ENCODE measurements at places on chromosomes 5 and 9.

GRCh38 chr5:36066540-36067210 is at the start of gene UGT3A2:
Gene UGT3A2, minus strand, starts transcription at chr5:36066882. Its CDS starts 93 bp downstream, at chr5:36066789.
- no peak for ATAC-seq

- ATAC-seq: peak; percentile 45
Measured at GRCh38 chr5:171418982-171419687, at the start of gene FGF18. Gene FGF18, plus strand, starts transcription at chr5:171419647. Its CDS starts 553 bp downstream, at chr5:171420200.

GRCh38 chr5:141680751-141681201 is 1.3 kb downstream of the ARAP3 start:
- ATAC-seq: no peak

DNA sequence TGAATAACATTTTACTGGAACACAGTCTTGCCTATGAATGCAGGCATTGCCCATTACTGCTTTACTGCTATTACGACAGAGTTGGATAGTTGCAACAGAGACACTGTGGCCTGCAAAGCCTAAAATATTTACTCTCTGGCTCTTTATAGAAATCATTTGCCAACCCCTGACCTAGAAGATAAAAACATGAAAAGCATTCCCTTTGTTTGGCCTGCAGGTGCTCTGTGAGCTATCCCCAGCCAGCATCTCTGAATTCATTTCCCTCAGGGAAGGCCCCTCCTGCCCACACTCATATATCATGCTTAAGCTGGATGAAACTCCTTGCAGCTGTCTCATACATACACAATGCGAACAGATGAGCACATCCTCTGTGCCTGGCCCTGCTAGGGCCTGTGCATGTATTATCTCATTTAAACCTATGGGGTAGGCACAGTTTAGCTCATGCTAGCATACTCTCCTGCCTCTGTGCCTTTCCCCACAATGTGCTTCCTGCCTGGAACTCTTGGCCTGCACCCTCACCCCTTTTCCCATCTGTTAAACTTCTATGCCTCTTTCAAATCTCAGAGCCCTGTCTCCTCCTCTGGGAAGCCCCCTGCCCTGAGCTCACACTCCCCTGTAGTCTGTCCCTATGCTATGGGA is 193.1 kb downstream of the PAX5 start:
- peak; percentile 41 for ATAC-seq

DNA sequence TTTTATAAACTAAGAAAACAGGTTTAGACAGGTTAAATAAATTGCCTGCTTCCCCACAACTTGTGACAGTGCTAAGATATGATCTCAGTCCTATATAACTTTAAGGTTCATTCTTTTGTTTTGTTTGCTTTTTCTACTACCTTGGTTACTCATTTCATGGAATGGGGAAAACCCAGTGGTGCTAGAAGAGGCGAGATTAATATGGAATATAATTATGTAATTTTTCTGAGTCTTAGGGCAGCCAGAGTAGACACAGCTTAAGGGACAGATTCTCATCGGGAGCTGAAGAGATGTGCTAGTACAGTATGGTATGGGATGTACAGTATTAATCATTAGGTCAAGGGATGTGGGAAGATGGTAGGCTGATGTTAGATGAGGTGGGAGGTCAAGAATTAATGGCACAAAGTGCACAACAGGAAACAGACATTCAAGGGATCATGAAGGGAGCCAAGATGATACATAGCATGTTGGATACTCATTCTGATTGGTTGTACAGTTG is 6.2 kb downstream of the TRIM32 start:
- ATAC-seq: peak; percentile 62

DNA sequence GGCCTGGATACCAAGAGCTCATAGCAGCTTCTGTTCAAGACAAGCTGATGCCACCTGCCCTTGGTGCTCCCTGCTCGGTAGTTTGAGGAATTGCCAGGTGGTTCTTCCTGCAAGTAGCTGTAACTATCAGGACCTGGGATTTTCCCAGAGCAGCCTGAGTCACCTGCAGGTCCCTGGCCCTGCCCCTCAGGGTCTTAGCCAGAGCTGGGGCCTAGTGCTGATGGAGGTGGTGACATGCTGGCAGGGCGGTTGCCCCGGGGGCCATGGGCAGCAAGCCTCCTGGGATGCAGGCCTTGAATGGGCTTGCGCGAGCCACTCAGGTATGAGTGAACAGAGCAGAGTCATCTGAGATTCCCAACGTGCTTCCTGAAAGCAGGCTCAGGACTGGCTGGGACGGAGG is 262.3 kb downstream of the HSPA4 start:
- ATAC-seq: no peak

DNA sequence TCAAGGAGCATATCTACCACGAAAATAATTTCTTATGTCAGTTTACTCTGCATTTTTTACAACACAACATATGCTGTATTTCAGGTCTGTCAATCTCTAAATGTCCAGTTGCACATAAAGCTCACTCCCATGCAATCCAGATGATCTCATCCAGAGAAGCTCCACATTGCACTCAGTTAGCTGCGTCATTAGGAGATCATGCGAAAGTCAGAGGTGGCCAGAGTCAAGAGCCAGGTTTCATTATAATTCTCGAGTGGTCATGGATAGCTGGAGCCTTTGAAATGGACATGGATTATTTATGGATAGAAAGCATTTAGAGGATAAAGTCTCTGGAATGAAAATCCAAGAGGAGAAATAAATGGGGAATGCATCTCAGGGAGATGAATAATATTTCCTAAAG is 232.3 kb downstream of the GAS1 start:
- no peak for ATAC-seq

- peak; percentile 70 for ATAC-seq
Measured at GRCh38 chr9:69519470-69520240, 152.5 kb downstream of the APBA1 start.

DNA sequence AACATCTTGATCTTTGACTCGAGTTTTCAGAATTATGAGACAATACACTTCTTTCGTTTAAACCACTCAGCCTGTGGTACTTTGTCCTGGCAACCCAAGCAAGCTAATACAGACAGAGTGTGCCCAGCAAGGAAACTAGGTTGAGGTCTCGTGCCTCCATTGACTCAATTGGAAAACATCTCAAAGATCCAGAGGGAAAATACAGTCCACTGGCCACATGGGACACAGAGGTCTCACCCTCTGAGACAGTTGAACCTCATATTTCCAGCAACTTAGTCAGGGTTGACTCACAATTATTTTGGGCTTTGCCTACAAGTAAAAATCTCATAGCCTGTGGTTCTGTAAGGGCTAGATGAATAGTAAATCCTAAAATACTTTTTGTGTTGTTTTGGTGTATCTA is 631.5 kb downstream of the MTRR start:
- ATAC-seq: no peak

- no peak for ATAC-seq
Measured at GRCh38 chr9:35464141-35465025, 25.5 kb upstream of the RUSC2 start.

- no peak for ATAC-seq
Measured at GRCh38 chr5:87129046-87129445, 138.6 kb upstream of the RASA1 start.

- peak; percentile 1 for ATAC-seq
Measured at GRCh38 chr5:140565024-140565779, 574 bp downstream of the SLC35A4 start.

DNA sequence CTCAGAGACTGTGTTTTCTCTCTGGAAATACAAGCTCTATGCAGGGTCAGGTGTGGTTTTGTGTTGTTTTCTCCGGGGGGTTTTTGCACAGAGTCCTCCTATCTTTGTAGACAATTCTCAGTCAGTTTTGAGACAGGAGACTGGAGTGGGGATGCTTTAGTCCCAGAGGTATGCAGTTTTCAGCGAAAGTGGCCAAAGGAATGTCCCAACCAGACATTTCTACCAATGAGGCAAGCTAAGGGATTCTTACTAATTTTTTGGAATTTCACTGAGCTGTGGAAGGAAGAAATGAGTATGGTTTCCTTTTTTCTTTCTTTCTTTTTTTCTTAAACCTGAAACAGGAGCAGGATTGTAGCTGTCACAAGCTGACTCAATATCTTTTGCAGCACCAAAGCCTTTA is 35.3 kb upstream of the PLPP1 start:
- ATAC-seq: no peak

GRCh38 chr9:100058699-100059579 is 39.9 kb downstream of the ERP44 start:
- ATAC-seq: no peak

DNA sequence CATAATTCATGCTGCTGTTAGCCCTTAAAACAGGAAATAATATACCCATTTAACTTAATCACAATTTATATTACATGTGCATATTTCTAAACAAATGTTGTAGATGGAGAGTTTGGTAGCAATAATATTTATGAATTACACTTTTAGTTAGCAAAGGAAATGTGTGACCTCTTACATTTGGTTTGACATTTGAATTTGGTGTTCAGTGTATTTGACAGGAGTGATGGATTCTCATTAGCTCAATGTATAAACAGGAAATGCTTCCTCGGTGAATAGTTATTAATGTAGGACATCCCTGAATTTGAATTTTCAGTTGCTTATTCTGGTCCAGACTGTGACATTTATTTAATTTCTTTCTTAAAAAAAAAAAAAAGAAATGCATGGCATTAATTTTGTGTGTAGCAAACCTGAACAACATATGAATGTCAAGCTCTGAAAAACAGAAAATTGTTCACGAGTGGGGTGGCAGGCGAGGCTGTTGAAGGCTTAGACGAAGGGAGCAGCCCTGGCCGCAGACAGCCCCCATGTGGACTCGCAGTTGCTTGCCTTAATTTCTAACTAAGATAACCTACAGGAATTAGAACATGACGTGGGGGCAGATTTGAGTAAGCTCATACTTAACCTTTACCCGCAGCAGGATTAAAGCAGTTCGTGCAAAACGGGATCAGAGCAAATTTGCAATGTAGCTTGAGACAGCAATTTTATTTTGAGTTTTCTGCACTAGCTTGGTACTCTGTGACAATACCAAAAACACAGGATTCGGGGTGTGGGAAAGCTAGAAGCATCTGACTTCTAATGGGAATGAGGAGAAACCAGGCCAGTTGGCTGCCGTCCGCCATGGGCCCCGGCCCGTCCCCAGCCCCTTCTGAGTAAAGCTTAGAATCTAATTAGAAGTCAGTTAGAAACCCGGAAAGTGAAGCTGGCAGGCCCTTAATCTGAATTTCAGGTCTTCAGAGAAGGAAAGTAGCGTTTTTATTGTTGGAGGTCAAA is 134.3 kb downstream of the MACROH2A1 start:
- ATAC-seq: no peak

GRCh38 chr9:105142406-105143135 is 101.9 kb upstream of the SLC44A1 start:
- peak; percentile 56 for ATAC-seq

GRCh38 chr5:93428868-93429267 is 152.2 kb downstream of the NR2F1-AS1 start:
- ATAC-seq: no peak

- ATAC-seq: peak; percentile 43
Measured at GRCh38 chr5:159241946-159242552, 21.0 kb upstream of the UBLCP1 start.

DNA sequence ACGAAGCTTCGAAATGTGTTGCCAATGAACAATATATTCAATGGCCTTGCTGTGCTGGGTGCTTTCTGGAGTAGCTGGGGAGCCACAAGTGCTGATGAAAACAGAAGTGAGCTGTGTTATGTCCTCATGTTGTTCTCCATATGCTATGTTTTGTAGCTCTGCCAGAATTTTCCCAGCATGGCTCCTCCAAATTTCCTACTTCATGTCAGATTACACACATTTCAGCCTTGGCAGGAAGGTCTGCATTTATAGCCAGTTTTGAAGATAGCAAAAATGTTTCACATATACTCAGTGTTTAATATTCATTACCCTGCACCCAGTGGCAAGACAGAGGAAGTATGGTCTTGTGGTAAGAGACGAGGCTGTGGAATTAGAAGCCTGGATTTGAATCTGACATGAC is 22.6 kb upstream of the NMUR2 start:
- ATAC-seq: no peak

GRCh38 chr5:159135896-159136531 is 36.3 kb upstream of the EBF1 start:
- ATAC-seq: no peak

DNA sequence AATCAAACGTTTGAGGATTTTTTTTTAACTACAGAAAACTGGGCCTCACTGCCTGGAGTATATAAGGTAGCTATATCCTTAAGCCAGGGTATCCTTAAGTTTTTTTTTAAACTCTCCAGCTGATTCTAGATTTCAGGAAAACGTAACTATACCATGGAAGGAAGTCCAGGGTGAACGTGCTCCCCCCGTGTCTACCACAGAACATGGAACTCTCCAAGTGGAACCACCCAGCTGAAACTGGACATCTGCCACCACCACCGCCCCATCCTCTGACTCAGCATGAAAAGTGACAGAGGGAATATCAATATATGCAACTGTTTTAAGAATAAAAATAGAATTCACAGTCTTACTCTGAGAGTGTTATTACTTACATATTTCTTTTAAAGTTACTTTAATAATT is 61.3 kb downstream of the DROSHA start:
- no peak for ATAC-seq

- ATAC-seq: no peak
Measured at GRCh38 chr9:112170968-112171367, 4.1 kb downstream of the SUSD1 start.

DNA sequence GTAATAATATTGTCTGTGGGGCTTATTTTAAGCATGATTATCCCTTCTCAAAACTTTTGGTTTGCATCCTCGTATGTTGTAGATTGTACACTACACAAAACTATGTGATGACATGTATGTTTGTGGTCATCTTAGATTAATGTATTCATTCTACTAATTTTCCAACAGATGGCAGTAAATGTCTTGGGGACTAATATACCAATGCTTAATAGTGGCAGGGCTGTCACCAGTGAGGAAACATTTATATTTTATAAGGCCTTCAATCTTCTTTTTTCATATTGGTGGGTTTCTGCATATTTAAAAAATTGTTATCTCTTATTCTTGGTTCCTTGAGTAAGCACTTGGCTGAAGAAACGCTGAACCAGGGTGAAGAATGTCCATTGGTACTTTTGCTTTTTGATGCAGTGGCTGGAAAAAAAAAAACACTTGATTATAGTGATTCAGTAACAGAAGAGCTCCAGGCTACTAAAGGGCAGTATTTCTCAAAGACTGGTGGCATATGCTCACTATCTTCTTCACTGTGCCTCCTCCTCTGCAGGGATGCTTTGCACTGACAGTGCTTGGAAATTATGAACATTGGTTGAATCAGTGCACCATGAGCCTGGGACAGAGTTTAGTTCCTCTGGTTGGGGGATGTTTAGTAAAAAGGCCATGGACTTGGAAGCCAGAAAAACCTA is 530.3 kb downstream of the RASEF start:
- ATAC-seq: no peak

DNA sequence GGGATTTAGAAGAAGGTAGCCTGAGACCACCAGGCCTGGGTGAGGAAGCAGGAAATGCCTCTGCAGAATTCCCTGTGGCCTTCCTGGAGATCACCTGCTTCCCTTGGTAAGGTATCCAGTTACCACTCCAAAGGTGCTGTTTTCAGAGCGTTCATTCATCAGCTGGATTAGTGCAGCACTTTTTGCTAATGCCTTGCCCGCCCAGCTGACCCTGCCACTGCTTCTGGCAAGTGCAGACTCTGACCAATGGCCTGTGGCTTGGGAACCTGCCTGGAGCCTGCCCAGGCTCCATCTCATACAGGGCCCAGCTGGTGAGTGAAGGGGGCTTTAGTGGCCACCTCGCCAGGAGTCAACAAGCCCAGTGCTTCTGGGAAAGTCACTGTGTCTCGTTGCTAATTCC is 48.6 kb downstream of the FOXI1 start:
- no peak for ATAC-seq
